SJSA1 (cell line): ENCODE measurements at places on chromosomes 7 and 10. TPM values are rescaled to one million over a fixed set of nuclear protein-coding genes. Genes with fewer than 3 reads are reported as not detected.

The BMPR1A gene
- total RNA-seq: 35.3 and 53.4 TPM in 2 replicates

The CADPS2 gene
- 16.1 and 16.6 TPM in 2 replicates for total RNA-seq

The TRIP6 gene
- total RNA-seq: 88.0 and 95.9 TPM in 2 replicates

The WBP1L gene
- total RNA-seq: 13.3 and 21.0 TPM in 2 replicates

The TBXAS1 gene
- total RNA-seq: 3.8 and 7.0 TPM in 2 replicates

The SLC37A3 gene
- 37.9 and 52.7 TPM in 2 replicates for total RNA-seq

The COL1A2 gene
- total RNA-seq: 2,203 and 4,473 TPM in 2 replicates

The AKR1C8 gene
- total RNA-seq: 0.16 TPM in 1 of 2 replicates, not detected in the other

The TLX1 gene
- total RNA-seq: not detected in 2 replicates

The ANXA8 gene
- total RNA-seq: 0.16 and 0.31 TPM in 2 replicates

- DNase-seq: no peak
Measured at GRCh38 chr7:70574970-70575799, 556.8 kb upstream of the GALNT17 start.

DNA sequence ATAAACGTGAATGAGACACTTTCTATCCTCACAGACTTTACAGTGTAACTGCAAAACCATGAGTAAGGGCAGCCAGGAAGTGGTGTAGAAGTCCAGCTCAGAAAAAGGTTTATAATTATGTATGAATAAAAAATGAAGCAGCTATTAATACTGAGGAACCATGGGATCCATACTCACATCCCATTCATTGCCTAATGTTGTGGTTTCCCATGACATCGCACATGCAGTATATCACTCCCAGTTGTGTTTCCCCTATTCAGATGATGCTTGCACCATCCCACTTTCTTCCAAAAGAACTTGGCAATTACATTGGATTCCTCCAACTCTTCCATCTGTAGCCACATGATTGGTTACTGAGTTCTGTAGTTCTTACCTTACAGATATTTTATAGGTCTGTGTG lies 74.5 kb upstream of the SEMA3D start:
- DNase-seq: no peak

GRCh38 chr10:23100331-23101030 lies 5.1 kb downstream of the MSRB2 start:
- DNase-seq: no peak

- no peak for DNase-seq
Measured at GRCh38 chr10:132592790-132593383, 55.3 kb downstream of the INPP5A start.

- no peak for DNase-seq
Measured at GRCh38 chr7:88117325-88117724, 102.5 kb downstream of the SRI start.

- no peak for DNase-seq
Measured at GRCh38 chr7:154858836-154859537, 143.9 kb downstream of the PAXIP1 start.

GRCh38 chr7:137940218-137940617 lies 61.7 kb downstream of the CREB3L2 start:
- DNase-seq: no peak

DNA sequence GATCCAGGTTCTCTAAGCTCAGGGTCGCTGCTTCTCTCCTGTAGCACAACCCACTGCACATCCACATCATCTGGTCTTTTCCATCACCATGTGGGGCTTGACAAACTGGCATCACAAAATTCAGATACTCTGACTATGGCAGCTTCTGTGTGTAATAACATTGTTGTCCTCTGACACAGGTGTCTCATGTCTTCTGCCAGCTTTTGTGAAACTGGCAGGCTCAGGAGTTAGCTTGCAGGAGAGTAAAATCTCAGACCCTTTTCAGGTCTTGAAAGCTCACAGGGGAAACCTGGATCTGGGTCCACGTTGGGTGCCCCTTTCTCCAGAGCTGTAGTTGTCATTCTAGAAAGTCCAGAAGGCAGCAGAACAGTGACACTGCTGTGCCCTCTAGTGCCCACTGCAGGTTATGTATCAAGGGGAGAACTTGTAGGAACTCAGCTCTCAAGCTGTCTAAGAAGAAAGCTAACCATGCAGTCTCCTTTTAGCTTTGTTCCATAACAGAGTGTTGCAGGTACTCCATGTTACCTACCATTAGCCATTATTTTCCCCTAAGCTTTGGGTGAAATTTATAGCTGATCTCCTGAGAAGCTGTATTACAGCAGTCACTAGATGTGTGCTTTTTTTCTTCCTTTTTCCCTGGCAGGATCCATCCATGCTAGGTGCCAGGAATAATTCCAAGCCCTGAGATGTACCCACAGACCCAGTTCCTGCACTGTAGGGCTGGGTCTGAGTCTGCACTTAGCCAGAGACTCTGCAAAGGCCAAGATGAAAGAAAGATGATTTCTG lies 102.7 kb downstream of the ZNF248 start:
- peak; percentile 51 for DNase-seq

- no peak for DNase-seq
Measured at GRCh38 chr7:119996634-119997033, 276.3 kb upstream of the KCND2 start.

DNA sequence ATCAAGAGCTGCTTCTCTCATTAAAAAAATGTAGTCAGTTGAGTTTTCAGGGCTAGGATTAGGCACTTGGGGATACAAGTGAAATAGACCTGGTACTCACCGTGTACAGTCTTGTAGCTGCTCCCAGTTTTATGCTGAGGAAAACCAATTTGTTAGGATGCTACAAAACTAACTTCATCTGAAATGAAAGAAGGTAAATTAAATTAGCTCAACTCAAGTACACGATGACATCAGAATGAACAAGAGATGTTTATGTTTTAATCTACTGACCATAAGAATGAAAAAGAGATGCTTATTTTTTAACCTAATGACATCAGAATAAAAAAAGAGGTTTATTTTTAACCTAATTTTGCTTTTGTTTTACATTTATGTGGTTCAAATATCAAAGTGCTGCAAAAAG lies 73.7 kb downstream of the AP3M1 start:
- no peak for DNase-seq

- DNase-seq: no peak
Measured at GRCh38 chr7:6680146-6680545, 26.6 kb downstream of the ZNF12 start.

GRCh38 chr10:71763352-71764127 lies 9.8 kb downstream of the VSIR start:
- no peak for DNase-seq

- DNase-seq: no peak
Measured at GRCh38 chr7:122544463-122544862, 154.5 kb downstream of the RNF133 start.

DNA sequence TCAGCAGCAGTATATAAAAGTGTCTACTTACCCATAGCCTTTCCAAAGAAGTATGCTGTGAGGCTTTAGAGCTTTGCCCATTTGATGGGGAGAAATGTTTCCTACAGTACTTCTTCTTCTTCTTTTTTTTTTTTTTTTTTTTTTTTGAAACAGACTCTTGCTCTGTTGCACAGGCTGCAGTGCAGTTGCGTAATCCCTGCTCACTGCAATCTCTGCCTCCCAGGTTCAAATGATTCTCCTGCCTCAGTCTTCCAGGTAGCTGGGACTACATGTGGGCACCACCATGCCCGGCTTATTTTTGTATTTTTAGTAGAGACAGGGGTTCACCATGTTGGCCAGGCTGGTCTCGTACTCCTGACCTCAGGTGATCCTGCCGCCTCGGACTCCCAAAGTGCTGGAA lies 101.7 kb upstream of the TMEM26 start:
- DNase-seq: no peak

DNA sequence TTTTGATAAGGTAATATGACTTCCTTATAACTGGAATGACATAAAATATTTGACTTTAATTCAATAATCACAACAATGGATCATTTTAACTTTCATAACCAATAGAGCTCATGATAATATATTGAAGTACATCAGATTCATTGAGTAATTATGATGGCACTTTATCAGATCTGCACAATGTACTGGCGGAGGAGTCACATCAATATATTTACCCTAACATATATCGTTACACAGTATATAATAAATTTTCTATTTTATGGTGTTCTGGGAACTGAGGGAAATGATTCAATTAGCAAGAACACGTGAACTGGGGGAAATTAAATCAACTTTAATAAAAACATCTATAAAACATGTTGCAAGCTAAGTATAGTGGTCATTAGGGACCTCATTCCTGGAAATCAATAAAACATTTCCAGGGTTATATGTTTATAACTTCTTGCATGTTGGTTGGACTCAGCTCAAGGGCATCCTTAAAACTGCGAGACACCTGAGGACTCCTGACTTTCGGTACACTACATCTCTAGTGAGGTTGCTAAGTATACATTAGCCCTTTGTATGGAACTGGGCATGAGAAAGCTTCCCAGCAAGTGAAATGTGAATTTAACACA lies 254.0 kb downstream of the KCND2 start:
- DNase-seq: no peak

DNA sequence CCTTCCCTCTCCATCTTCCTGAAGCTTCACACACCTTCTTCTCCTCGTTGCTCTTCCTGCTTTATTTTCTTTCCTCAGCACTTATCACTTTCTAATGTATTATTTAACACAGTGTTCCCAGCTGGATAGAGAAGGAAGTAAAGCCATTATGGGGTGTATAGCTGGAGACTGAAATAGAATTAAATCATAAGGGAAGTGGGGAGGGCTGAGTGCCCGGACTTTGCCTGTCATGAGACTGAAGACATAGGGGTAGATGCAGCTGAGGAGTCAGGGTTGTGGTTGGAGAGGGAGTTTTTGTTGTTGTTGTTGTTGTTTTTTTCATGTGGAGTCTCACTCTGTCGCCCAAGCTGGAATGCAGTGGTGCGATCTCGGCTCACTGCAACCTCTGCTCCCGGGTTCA lies 65.3 kb downstream of the GALNT11 start:
- DNase-seq: no peak

DNA sequence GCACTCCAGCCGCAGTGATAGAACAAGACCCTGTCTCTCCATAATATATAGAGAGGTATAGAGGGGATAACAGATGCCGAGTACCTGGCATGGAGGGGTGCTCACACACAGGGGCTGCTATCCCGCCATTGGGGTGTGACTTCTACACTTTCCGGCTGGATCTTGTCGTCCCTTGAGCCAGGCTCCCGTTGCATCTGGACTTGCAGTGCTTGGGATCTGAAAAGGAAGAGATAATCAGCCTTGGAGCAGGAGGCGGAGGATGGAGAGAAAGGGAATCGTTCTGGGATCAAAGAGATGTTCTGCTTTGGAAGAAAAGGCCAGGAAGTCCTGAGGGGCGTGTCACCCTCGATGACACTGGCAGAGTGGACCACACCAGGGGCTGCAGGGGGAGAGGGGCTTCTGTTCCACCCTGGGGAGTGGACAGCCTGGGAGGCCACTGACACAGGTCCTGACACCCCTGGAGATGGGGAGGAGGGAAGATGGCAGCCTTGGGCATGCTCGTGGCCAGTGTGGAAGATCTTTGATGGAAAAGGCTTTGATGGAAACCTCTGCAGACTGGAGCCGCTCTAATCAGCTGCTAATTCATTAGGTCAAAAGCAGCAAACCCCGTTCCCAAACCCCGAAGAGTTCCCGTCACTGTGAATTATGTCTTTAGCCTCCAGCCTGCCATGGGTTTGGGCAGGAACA lies 85.1 kb downstream of the CARD11 start:
- DNase-seq: no peak
